ENCODE measurements at places on chromosomes 5 and 9. TPM values are rescaled to one million over a fixed set of nuclear protein-coding genes. Genes with fewer than 3 reads are reported as not detected.

Gene PCDHAC1
- 0.28 TPM for total RNA-seq

Gene IFNK
- not detected for total RNA-seq

Gene S100Z
- total RNA-seq = not detected

Gene TMEM174
- total RNA-seq = not detected

Gene RASGRF2
- 0.58 TPM for total RNA-seq

Gene PCDHB11
- total RNA-seq = 0.20 TPM

Gene ZFP37
- total RNA-seq = 0.55 TPM

All from left lobe of liver (tissue), 2 donors.